ENCODE measurements at places on chromosomes 4 and X.

DNA sequence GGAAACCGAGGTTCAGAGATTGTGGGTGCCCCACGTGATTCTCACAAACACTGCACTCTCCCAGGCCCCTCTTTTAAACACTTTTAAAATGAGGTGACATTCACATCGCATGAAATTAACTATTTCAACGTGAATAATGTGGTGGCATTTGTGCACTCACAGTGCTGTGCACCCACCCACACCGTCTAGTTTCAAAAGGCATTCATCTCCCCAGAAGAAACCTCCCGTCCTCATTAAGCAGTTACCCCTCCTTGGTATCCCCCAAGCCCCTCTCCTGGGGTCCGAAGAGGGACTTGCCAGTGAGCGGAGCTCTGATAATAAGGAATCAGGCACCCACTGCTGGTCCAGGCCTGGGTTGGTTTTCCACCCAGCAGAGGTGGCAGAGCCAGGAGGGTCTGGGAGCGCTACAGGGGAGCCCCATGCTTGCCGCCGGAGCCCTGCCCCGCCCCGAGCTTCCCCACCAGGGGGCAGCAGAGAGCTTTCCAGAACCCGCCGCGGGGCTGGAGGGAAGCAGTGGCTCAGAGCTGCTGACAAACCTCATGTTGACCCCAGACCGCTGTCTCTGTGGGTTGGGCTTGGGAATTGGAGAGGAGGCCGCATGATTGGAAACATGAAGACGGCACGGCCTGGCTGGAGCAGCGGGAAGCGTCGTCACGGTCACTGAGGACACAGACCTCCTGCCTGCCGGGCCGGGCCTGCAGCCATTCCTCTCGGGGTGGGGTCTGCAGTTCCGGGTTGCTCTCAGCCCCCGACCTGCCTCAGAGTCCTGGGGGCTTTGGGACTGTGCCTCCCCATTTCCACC lies 27.5 kb upstream of the HTRA3 start:
- DNase-seq: peak; percentile 54

GRCh38 chr4:181821039-181822004 lies 421.9 kb upstream of the TENM3 start:
- no peak for DNase-seq

GRCh38 chrX:65488495-65488894 lies 46.1 kb downstream of the LAS1L start:
- DNase-seq: no peak

DNA sequence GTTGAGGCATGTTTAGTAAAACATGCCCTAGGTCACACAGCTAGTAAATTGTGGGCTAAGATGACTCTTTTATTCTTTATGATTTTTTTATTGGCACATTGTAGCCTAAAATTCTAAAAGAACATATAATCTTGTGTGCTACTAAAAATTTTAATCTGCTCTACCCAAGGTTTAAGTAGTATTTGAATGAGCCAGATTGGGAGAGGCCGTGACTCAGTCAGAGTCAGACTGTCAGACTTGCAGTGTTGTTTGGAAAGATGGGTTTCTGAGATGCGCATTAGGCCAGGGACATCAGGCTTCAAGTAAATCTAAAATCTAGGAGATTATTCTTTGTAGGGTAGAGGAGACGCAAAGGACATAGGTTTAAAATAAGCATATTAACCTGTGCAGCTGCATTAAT lies 30.7 kb upstream of the TMPRSS11E start:
- DNase-seq: no peak

GRCh38 chr4:41012293-41012692 lies 202.0 kb downstream of the APBB2 start:
- DNase-seq: no peak

GRCh38 chr4:156362581-156362980 lies 408.9 kb upstream of the CTSO start:
- no peak for DNase-seq

- no peak for DNase-seq
Observed at GRCh38 chrX:49167740-49168108, 4.0 kb upstream of the PLP2 start.

- DNase-seq: no peak
Observed at GRCh38 chr4:55303760-55304165, 42.3 kb upstream of the SRD5A3 start.

DNA sequence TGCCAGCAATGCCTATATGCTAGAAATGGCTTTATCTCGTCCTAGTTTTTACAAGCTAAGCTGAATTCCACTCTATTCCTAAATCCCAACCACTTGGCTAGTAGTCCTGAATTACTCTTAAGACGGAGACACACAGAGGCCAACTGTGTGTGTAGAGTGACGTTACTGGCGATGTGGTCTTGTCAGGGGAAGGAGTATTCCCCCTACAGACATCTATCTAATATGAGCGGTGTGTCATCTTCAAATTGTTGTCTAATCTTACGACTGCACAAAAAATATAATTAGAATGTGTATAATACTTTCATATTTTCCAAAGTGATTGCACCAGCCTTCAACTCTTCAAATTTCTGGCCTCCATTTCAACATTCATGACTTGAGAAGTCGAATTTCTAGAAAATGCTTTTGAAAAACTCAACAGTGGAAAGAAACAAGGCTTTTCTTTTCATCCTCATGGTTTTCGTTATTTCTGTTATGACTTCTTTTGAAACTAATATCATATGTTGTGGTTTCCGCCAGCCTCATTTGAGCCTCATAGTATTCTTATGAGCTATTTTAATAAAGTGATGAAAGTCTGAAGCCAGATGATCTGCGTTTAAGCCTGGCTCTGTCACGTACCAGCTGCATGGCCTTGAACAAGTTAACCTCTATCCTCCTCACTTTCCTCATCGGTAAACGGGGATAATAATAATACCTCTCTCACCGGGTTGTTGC lies 132.3 kb downstream of the SOWAHB start:
- no peak for DNase-seq

DNA sequence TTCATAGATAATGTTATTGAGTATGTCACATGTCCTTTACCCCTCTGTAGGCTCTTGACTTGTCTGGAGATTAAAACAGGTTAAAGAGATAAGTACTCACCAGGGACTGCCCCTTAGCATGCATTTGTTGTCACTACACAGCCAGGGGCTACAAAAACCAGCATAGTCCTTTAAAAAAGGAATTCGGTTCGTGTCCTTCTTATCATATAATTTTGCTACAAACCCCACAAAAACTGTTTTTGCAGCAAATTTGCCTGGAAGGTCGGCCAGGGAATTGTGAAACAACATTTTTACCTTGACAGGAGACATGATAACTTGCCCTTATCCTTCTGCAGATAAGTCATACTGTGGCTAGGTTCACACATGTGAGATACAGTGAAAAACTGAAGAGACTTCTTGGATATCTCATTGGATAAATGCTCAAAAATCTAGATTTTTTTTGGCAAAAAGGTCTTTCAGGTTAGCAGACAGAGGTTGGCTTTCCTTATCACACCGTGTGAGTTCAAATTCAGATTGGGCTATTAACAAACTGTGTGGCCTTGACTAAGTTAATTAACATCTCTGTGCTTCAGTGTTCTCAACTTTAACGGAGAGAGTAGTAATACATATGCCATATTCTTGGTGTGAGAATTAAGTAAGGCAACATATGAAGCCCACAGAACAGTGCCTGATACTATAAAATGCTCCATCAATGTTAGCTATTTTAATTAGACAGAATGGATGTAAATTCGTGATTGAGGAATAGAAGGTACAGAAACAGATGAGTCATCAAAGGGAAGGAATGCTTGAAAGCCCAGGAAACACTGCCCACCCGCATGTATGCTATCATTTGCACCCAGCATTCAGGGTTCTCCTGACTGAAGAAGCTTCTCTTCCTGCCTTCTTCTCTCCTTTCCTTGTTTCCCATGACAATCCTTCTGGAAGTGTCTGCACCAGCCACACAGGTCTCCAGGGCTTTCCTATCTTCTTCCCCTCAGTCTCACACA lies 30.0 kb downstream of the FAM9C start:
- no peak for DNase-seq

DNA sequence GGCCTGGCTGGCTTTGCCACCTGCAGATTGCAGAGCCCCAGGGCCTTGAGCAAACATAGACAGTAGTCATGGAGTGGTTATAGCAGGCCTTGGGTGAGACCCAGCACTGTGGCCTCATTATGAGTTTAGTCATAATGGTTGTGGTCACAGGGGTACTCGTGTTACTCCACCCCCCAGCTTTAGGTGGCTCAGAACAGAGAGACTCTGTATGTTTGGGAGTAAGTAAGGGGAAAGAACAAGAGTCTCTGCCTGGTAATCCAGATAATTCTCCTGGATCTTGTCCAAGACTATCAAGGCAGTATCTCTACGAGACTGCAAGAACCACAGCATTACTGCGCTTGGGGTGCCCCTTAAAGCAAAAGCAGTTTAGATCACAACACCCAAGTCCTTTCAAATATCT lies 62.3 kb upstream of the SCRG1 start:
- no peak for DNase-seq

All from hypothalamus (tissue), 51 donors.